ENCODE measurements at places on chromosomes 7 and 10.

DNA sequence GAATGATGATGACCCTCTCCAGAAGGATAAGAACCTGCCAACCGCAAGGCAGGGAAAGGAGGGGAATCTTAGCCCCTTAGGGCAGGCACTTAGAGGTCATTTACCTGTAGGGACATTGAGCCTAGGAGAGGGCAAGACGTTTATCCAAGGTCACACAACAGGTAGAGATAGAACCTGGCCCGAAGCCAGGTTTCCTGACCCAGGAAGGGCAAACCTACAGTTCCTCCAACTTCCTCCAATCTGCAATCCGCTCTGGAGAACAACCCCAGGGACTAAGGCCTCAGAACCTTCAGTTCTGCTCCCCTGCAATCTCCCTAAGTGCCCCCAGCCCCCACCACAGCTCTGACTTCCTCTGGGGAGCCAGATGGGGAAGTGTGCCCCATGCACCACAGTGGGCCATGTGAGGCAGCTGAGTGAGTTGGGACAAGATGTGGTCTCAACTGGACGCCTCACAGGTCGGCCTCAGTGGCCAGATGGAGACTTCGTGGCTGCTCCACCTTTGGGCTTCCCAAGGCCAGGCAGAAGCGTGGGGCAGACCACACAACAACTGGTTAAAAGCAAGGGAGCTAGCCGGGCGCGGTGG is 1.4 kb upstream of the PSAP start:
- DNase-seq = no peak

DNA sequence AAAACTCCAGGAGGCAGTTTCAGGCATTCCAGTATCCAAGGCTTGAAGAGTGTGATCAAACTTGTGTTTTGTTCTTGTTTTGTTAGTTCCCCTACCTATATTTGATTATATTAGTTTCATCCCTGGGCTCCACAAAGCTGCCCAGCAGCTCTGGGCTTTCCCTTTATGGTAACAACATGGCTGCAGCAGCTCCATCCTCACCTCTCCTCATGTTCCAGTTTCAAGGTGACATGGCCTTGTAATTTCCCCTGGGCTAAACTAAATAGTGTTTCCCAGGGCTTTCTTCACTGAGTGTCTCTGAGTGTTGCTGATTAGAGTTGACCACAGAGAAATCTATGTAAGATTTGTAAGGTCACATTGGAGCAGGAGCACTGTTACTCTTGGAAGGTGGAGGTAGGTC is 83.4 kb downstream of the MACC1 start:
- no peak for DNase-seq

- DNase-seq = no peak
Measured at GRCh38 chr7:38625866-38626265, 5.3 kb downstream of the AMPH start.

- DNase-seq = no peak
Measured at GRCh38 chr7:14850039-14850438, 52.5 kb downstream of the DGKB start.

DNA sequence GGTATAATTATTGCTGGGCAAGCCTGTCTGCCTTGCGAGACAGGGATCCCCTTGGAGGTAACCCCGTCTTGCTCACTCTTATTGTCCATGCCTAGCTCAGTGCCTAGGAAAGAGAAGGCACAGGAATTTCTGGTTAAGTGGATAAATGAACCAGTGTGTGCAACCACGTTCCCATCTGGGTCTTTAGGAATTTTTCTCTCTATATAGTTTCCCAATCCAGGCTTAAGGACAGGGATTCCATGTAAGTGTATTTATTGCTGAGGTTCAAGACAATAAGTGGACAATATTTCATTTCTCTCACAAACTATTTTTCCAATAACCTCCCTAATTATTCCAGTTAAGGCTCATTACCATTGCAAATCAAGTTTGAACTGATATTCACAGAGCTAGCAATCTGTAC is 8.9 kb upstream of the ADAM12 start:
- no peak for DNase-seq

- no peak for DNase-seq
Measured at GRCh38 chr10:86979296-86979818, 11.1 kb downstream of the ADIRF start.

All from stimulated activated CD4-positive, alpha-beta T cell treated with anti-CD3 and anti-CD28 coated beads, Interleukin-15, amount 100 ng/mL, for 1 hour (primary cell).